ENCODE measurements at places on chromosomes 12 and 14. TPM values are rescaled to one million over a fixed set of nuclear protein-coding genes. Genes with fewer than 3 reads are reported as not detected.
A peak's percentile ranks its signal among the peaks of the same experiment; 100 is the strongest.

The INSM2 gene
- polyA plus RNA-seq = not detected

- DNase-seq = peak; percentile 80
Observed at GRCh38 chr12:24226745-24227350, 277.4 kb upstream of the SOX5 start.

DNA sequence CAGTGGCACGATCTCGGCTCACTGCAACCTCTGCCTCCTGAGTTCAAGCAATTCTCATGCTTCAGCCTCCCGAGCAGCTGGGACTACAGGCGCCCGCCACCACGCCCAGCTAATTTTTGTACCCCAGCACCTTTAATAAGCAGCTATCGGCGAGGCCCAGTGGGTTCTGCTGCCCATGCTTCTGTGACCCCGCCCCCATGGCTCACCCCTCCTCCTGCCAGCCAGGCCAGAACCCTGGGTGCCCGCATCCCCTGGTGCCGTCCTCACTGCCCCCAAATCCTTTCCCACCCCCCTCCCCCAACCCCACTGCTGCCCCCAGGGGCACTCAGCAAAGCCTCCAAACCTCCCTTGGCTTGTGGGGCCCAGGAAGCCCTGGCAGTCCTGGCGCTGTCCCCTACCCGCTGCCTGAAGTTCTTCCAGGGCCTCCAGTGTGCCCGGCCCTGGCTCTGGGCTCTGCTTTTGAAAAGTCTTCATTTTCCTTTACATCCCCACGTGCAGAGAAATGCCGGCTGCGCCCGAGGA is 14.5 kb downstream of the BAG5 start:
- no peak for DNase-seq

The TMEM117 gene
- polyA plus RNA-seq = 7.3 TPM

The KMT2D gene
- polyA plus RNA-seq = 8.0 TPM

- peak; percentile 29 for DNase-seq
Observed at GRCh38 chr12:47938093-47938492, 25.3 kb upstream of the TMEM106C start.

The SLC22A17 gene
- 1.7 TPM for polyA plus RNA-seq

DNA sequence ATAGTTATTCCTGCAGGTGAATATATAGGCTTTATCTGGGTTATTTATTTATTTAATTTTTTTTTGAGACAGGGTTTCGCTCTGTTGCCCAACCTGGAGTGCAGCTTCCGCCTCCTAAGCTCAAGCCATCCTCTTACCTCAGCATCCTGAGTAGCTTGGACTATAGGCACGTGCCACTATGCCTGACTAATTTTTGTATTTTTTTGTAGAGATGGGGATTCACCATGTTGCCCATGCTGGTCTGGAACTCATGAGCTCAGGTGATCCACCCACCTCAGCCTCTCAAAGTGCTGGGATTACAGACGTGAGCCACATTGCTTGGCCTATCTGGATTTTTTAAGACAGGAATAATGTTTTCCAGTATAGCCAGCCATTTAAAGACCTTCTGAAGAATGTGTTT is 2.0 kb downstream of the RAN start:
- no peak for DNase-seq

- DNase-seq = no peak
Observed at GRCh38 chr12:33575346-33575745, 135.7 kb upstream of the SYT10 start.

DNA sequence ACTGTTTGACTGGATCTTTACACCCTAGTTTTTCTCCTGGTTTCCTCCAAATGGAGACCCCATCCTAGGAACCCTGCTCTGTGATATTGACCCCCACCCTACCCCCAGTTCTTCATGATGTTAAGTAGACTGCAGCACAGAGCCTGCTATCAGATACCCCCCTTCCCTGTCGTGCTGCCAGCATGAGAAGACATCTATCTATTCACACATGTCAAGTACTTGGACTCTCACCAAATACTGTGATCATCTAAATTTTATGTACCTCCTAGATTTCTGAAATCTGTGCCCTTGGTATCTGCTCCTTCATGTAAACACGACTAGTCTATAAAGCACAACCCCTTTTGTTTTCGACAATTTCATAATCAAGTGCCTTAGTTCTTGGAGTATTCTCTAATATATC is 38.9 kb downstream of the FERMT2 start:
- no peak for DNase-seq

The SMCO2 gene
- polyA plus RNA-seq = 0.07 TPM

GRCh38 chr14:105253329-105253682 is 5.0 kb downstream of the BTBD6 start:
- DNase-seq = no peak

DNA sequence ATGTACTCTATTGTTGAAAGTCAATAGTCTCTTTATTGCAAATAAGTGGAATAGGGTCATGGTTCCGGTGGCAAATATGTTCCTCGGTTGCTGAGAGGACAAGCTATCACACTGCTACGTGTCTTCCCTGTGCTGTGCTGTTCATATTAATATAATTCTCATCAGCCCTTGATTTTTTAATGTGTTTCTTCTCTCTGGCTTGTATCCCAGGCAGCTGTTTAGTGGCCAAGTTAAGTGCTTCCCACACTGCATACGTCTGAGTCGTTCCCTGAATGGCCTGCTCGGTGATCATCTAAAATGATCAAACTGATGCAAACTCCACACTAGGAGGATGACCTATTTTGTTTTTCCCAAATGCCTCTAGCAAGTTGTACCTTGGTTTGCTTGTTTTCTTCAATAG is 186.4 kb downstream of the ANO6 start:
- DNase-seq = no peak

The SUOX gene
- 12.2 TPM for polyA plus RNA-seq

- DNase-seq = peak; percentile 44
Observed at GRCh38 chr12:123141615-123142517, 9.0 kb downstream of the PITPNM2 start.

The AICDA gene
- not detected for polyA plus RNA-seq

DNA sequence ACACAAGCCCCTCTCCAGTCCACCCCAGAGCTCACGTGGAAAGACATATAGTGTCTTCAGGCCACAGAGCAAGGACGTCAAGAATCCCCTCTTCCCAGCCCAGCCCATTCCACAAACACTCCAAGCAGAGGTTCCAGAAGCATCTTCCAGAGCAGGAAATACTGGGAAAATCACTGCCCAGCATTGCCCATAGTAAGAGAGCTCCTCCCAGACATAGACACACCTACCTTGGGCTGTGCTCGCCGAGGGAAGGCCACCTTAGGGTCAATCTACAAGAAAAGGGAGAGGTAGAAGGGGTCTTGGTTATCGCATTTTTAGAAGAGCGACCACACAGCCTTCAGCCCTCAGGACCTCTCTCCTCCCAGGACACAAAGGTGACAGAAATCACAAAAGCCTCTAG is 4.5 kb downstream of the MSI1 start:
- no peak for DNase-seq

DNA sequence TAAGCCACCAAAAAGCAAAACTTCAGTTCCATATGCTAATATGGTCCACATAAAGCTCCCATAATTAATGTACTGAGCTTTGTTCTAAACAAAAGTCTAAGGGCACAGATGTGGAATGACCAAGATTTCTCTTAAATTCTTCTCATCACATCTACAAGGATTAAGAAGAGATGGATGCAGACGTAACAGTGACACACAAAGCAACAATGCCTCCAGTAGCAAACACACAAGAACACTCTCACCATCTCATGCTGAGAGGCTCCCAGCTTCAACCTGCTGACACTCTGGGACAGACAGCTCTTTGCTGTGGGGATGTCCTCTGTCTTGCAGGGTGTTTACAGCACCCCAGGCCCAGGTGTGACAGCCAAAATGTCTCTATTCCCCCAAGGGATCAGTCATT is 48.2 kb downstream of the SETD3 start:
- no peak for DNase-seq

- no peak for DNase-seq
Observed at GRCh38 chr14:39228509-39229221, 5.0 kb upstream of the MIA2 start.

DNA sequence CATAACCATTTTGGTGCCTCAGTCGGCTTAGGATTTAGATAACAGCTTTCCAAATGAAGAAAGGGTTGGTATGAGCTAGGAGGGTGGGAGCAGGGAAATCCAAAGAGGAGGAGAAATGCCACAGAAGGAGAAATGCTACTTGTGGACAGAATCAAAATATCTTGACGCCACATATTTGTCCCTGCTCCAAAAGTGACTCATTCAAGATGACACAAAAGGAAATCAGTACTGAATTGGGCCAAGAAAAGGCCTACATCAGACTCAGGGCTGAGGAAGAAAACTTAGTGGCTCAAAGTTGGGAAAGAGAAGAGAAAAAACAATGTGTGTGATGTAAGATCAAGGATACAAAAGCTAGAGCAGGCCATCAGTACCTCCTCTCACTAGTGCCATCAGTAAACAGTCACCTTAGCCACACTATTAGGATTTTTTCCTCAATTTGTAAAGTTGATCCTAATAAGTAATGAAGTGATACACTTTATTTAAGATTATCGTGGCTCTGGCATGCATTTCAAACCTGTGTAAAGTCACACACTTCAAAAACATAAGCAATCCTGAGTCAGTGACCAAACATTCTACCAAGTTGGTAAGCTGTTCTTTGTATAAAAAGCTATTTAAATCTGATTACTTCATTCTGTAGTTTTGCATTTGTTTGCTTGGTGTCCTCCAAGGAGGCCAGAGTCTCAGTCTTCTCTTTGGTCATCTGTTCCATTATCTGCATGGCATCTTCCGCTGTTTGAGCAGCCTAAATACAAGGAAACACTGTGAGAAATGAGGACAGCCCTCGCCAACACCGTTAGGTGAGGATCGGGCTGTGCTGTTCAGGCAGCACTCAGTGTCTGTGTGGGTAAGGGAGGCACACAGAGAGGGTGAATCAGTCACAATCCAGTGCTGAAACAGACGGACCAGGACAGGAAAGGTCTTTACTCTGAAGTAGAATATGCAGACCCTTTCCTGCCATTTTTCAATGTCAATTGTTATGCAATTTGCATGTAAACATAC is 52.6 kb upstream of the VPS33A start:
- no peak for DNase-seq

All from mammary epithelial cell (primary cell).